Progenitor cell of endocrine pancreas (in vitro differentiated cells): ENCODE measurements at places on chromosomes 11 and 22.
A peak's percentile ranks its signal among the peaks of the same experiment; 100 is the strongest.

GRCh38 chr11:10398525-10398924, 56.5 kb upstream of the AMPD3 start:
- no peak for DNase-seq

GRCh38 chr11:110077346-110077745, 15.8 kb upstream of the ZC3H12C start:
- DNase-seq = no peak

GRCh38 chr11:40292721-40293508, 1166.5 kb downstream of the LRRC4C start:
- DNase-seq = peak; percentile 11

DNA sequence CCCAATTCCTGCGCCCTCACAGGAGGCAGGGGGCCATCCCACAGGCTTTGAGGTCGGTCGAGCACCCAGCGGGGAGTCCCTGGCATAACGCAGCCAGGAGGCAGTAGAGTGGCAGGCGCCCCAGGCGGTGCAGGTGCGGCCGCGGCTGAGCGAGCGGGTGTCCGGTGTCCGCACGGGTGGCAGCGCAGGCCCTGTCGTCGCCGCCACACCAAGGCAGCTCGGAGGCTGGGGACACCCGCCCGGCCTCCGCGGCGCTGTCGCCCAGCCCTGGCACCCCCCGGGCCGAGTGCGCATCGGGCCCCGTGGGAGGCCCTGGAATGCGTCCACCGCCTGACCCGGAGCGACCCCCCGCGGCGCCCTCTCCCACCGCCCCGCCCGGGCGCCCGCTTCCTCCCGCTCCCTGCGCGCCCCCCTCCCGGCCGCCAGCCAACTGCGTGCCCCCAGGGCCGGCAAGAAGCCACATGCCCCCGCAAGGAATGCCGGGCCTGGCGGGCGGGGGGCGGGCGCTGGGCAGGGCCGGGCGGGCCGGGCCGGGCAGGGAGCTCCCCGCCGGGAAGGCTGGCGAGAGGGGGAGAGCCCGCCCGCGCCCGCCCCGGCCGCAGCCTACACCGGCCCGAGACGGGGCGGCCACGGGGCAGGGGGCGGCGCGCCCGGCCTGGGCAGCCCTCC, 33.9 kb downstream of the PRDM11 start:
- peak; percentile 56 for DNase-seq

DNA sequence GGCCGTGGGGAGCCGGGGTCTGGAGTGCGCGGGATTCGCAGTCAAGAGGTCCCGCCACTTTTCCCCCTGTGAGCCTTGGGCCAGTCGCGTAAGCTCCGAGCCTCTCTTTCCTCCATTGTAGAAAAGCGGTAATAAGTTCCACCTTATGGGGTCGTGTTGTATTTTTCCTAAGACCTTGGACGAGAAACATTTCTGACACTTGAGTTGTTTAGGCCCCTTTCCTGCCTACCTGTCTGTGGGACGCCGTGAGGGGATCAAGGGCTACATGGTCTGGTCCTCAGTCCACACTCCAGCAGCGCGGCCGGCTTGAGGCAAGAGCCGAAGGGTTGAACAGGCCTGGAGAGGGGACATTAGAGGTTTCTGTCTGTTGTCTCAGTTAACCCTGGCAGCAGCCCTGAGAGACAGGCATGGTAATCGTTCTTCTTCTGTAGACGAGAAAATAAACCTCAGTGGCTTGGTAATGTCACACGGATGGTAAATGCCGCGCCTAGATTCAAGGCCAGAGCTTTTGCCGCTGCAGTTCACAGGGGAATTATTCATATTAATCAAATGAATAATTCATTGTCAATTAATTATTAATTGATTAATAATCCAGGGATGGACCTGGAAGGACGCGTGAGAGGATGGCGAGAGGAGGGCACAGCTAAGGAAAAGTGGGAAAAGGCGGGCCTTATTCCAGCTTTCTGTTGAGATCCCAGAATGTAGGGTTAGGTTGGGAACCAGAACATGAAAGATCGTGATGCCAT, 545 bp downstream of the FEN1 start:
- no peak for DNase-seq

DNA sequence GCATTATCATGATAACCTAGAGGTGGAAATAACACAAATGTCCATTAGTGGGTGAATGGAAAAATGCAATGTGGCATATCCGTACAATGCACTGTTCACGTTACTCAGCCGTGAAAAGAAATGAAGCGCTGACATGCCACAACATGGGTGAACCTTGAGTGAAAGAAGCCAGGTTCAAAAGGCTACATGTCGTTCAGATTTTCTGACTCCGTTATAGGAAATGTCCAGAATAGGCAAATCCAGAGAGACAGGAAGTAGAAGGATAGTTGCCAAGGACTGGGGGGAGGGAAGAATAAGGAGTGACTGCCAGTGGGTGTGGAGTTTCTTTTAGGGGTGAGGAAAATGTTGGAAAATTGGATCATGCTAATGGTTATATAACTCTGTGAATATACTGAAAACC, 133.8 kb downstream of the ATXN10 start:
- no peak for DNase-seq

DNA sequence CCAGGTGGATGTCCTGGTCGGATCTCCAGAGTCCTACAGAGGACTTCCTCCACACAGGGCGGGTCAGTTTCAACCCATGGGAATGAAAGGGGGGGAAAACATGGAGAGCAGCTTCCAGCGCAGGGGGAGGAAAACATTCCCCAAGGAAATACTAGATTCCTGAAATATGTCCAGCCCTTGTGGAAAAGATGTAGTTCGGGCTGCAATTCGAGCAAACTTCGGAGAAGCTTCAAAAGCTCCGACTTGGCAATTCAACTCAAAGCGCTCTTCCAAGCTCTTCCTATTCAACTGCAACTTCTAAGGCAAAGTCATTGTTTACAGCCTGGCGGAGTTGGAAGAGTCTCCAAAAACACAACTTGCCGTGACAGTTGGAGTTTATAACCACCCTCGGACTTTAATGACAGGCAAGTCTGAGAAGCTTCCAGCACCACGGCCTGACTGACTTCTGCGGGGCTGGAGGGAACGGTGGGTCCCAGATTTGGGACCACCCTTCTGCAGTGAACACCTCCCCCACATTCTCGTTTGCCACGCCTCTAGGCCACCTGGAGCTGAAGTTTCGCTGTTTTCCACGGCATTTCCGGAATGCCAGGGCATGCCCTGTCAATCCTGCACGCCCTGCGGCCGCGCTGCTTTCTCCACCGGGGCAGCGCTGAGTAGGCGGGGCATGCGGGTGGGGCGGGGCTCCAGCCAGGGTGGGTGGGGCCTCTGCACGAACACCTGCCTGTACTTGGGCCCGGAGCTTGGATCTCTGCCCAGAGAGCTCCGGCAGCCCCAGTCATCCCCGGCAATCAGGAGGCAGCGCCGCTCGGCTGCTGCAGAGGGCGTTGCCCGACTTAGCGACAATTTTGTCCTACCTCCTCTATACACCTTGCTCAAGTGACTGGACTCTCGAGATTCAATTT, 49.0 kb upstream of the BIRC3 start:
- DNase-seq = peak; percentile 80

- DNase-seq = no peak
Measured at GRCh38 chr11:45238724-45239123, 47.4 kb downstream of the SYT13 start.

GRCh38 chr11:2577991-2578928, 121.5 kb downstream of the KCNQ1OT1 start:
- peak; percentile 6 for DNase-seq

GRCh38 chr11:74540270-74540669, 46.7 kb upstream of the LIPT2 start:
- no peak for DNase-seq
